ENCODE measurements at places on chromosomes 7 and 10.

GRCh38 chr7:146826329-146826728 lies 709.7 kb downstream of the CNTNAP2 start:
- DNase-seq = no peak

GRCh38 chr10:4698075-4698474 lies 127.9 kb upstream of the AKR1E2 start:
- no peak for DNase-seq

DNA sequence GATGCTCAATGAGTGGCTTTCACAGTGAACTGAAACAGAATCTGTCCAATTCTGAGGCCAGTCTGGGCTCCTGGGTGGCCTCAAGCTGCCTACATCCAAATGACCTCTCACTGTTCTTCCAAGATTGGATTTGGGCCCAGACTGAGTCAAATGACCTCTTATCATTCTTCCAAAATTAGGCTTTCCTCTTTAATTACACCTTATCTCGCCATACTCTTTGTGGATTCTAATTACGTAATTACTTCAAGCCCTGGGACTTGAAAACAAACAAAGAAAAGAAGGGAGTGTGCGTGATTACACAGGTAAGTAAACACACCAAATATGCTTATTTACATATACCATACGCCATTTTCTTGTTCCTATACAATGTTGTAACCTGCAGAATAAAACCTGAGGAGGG lies 18.8 kb downstream of the SORBS1 start:
- no peak for DNase-seq

DNA sequence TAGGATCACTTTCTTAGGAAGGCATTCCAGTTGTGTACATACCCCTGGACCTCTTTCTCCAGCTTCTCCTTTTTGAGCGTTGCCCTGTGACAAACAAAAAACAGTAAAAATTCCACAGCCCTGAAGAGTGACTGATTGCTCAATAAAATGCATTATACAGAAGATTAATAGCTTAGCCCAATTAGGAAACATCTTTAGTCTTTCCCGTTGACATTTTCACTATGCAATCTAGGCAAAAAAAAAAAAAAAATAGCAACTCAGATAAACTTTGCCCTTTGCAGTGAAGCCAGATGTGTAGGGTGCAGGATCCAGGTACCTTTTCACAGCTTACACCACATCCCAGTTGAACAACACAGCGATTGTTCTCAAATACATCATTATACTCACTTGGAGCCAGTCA lies 17.9 kb downstream of the COL28A1 start:
- DNase-seq = no peak

DNA sequence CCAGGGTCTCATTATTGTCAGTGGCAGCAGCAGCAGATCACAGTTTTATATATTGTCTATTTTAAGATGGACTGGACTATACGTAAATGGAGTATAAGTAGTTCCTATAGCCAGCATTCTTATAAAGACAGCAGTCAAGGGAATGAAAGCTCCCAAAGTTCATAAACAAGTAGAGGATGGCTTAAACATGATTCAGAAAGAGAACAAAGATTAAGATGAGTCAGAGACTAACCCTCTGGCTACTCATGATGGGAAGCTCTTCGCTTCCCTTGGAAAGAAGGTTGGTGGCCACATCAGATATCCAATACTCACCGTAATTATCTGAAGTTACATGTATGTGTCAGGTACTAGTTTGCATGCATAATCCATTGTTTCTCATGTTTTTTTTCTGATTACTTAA lies 277.0 kb downstream of the INHBA start:
- no peak for DNase-seq

DNA sequence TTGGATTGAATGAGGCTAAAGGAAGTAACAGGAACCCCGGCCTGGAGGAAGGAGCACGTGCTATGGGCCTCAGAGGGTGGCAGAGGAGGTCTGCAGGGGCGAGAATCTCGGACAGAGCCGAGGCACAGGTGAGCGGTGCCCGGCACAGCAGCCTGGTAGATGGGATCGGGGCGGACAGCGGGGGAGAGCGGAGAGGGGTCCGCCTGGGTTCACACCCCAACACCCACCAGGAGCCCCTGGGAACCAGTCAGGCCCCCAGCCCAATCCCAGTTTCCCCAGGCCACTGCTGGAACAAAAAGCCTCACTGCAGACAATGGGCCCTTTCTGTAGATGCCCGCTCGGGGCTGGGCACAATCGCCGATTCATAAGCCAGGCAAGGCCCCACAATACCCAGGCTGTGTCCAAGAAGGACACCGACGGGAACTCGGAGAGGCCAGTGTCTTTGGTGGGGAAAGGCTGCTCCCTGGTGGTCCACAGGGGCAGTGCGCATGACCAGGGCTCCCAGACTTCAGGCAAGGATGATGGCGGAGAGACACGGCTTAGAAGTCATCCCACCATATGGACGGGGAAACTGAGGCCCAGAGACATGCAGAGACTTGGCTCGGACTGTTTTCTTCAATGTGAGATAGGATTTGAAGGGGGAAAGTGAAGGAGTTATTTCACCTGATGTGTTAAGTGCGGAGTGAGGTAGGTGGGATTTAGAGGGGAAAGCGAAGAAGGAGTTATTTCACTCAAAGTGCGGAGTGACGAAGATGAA lies 106.9 kb upstream of the GPR26 start:
- peak; percentile 80 for DNase-seq

GRCh38 chr7:30980751-30981150 lies 17.0 kb downstream of the GHRHR start:
- DNase-seq = no peak

- DNase-seq = no peak
These were observed 211.3 kb downstream of the SKIDA1 start for GRCh38 chr10:21314111-21314626.

DNA sequence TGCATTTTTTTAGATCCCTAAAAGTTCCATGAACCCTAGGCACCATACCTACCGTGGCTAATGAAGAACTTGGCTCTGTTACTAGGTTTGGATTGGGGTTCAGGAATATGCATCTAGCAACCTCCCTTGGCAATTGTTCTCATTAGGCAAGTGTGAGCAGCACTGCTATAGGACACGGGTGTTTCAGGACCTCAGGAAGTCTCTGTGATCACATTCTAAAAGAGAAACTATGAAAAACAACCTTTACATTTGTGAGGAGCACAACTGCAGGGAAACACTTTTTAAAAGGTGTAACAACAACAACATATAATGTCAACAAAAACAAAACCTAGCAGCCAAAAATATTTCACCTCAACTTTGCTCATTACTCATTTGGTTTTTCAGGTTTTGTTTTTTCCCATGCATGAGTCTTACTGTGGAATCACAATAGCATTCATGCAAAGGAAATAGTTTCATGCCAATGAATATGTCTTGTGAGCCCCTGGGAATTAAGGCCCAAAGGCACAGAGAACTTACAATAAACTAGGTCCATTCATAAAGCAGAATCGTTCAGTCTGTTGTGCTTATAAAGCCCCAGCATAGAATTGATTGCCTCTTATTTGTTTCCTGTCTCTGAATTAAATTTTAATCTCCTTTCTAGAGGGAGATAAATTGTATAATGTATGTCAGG lies 255.7 kb upstream of the DGKB start:
- no peak for DNase-seq

GRCh38 chr7:135920478-135920877 lies 56.7 kb downstream of the MTPN start:
- no peak for DNase-seq

GRCh38 chr10:124345521-124345920 lies 73.2 kb downstream of the OAT start:
- no peak for DNase-seq
